G401 (cell line): ENCODE measurements at places on chromosomes 1 and 21.
A peak's percentile ranks its signal among the peaks of the same experiment; 100 is the strongest.

GRCh38 chr1:81802707-81803430 lies 2.1 kb downstream of the ADGRL2 start:
- no peak for DNase-seq

DNA sequence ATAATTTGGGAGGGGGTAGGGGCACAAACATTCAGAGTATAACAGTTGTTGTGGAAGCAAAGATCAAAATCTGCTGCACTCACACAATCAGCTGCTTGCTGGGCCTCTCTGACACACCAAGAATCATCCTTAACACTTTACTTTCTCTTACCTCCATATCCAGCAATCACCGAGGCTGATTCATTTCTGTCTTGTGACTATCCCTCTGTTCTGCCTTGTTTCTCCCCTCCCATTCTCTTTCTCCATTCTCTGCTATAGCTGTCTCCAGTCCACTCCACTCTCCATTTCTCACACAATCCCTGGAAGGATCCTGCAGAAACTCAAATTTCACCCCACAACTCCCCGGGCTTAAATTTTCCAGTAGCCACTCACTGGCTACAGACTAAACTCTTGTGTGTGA lies 91.8 kb upstream of the NGF start:
- DNase-seq, result no peak

DNA sequence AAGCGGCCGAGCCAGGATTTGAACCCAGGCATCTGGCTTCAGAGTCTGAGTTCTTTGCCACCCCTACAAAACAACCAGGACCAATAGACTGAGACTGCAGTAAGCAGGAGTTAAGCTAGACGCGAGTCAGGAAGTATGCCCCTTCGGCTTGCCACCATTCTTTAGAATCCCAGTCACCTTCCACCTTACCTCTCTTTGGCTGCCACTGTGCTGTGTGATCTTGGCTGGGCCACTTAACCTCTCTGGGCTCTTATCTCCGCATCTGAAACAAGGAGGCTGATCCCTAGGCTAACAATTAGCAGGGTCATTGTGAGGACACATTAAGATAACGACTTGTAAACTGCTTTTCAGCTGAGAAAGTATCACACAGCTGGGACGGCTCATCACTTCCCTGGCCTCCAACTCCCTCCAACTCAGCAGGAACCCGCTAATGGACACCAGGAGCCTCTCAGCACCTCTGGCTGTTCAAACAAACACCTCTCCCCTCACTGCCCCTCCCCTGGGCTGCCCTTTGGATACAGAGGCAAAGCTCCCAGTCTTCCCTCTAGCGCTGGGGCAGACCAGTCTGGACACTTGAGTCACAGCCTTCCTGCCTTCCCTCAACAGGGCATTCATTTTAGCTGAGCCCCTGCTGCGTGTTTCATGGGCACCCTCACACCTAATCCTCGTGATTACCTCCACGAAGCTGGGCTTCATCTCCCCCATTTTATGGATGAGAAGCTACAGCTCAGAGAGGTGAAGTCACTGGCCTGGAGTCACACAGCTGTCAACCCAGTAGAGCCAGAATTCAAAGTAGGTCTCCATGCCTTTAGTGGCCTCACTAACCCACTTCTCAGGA lies 83.2 kb downstream of the CAMK2N1 start:
- DNase-seq, result no peak

DNA sequence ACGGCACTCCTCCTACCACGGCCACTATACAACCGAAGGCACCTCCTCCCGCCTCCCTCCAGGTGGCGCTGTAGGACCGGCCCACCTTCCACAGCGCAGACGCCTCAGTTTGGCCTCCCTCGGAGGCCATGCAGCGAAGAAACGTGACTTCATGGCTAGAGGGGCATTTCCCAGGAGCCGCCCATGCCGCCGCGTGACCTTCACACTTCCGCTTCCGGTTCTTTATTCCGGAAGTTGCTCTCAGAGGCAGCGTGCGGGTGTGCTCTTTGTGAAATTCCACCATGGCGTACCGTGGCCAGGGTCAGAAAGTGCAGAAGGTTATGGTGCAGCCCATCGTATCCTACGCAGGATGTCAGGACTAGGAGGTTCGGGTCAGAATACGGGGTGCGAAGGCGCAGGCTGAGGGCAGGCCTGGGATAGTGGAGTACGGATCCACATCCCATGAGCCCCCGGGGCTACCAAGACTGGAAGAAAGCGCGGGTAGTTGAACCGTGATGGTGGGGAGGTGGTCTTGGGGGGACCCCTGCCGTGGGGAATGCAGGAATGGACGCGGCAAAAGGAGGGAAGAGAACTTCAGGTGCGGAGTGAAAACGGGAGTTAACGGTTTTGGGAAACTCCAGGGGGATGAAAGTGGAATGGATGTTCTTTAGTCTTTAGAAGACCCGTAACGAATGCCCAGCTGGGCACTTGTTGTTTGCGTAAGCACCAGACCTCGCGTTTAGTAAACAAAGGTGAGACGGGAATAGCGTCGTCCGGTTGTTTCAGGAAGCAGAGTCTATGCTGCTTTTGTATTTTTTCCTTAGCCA lies at the start of gene SNRPE:
Gene SNRPE, plus strand, starts transcription at position 221 of the 806 bp plus-strand sequence. Its CDS starts 61 bp downstream, at position 282.
- DNase-seq, result peak; percentile 98

DNA sequence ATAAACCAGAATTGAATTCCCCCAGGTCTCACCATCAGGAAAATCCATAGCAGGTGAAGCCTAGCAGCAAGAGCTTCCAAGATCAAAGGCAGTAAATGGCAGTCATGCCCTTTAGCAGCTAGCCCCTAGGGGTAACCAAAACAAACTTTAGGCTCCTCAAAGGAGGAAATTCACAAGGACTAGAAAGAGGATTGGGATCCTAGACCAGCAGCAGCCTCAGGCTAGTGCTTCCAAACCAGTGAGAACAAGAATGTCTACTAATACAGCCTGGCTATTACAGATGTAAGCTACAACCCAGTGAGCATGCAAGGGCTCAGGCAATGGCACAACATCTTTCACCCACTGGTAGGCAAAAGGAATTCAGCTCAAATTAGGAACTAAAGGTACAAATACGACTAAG lies 11.1 kb upstream of the RIMKLA start:
- no peak for DNase-seq

GRCh38 chr1:914131-914890 lies 9.4 kb upstream of the SAMD11 start:
- DNase-seq, result no peak

DNA sequence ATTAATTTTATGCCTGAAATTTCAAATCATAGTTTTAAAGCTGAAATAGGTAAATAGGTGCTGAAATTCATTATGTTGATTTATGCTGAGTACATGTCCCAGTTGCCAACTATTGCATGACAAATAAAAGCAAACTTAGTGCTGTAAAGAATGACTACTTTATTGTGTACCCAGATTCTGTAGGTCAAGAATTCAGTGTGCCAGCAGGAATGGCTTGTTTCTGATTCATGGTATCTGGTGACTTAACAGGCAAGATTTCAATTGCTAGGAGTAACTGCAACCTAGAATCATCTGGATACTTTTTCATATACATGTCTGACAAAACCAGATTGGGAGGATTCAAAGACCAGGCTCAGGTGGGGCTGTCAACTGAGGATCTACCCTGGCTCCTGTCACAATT lies 678.4 kb upstream of the ADAMTS5 start:
- DNase-seq, result no peak

- DNase-seq, result no peak
Measured at GRCh38 chr1:209736490-209737117, 19.2 kb upstream of the TRAF3IP3 start.

- DNase-seq, result peak; percentile 62
Measured at GRCh38 chr1:203771901-203772301, 6.9 kb downstream of the LAX1 start.

GRCh38 chr1:115814685-115815398 lies 26.1 kb downstream of the NHLH2 start:
- DNase-seq, result no peak

DNA sequence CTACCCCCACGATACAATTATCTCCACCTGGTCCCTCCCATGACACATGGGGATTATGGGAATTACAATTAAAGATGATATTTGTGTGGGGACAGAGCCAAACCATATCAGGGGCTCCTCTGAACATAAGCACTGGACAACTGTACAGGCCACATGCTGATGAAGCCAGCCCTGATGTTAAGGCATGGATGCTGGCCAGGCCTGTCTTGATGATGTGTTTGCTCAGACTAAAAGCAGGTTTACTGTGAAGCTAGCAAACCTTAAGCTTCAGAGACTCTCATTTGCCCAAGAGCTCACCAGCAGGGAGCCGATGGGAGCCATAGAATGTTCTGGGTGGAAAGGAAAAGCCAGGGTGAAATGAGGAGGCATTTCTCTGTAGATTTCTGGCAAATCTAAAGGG lies 135.3 kb upstream of the KCNK1 start:
- no peak for DNase-seq

GRCh38 chr1:200866521-200866920 lies 6.3 kb upstream of the GPR25 start:
- DNase-seq, result no peak

GRCh38 chr1:31866450-31867032 lies 50.7 kb upstream of the SPOCD1 start:
- no peak for DNase-seq

DNA sequence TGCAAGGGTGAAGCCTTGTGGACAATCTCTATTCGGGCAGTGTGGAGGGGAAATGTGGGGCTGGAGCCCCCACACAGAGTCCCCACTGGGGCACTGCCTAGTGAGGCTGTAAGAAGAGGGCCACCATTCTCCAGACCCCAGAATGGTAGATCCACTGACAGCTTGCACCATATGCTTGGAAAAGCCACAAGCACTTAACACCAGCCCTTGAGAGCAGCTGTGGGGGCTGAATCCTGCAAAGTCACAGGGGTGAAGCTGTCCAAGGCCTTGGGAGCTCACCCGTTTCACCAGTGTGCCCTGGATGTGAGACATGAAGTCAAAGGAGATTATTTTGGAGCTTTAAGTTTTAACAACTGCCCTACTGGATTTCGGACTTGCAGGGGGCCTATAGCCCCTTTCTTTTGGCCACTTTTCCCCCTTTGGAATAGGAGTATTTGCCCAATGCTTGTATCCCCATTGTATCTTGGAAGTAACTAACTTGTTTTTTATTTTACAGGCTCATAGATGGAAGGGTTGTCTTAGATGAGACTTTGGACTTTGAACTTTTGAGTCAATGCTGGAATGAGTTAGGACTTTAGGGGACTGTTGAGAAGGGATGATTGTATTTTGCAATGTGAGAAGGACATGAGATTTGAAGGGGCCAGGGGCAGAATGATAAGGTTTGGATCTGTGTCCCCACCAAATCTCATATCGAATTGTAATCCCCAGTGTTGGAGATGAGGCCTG lies 16.3 kb upstream of the COL6A1 start:
- no peak for DNase-seq

DNA sequence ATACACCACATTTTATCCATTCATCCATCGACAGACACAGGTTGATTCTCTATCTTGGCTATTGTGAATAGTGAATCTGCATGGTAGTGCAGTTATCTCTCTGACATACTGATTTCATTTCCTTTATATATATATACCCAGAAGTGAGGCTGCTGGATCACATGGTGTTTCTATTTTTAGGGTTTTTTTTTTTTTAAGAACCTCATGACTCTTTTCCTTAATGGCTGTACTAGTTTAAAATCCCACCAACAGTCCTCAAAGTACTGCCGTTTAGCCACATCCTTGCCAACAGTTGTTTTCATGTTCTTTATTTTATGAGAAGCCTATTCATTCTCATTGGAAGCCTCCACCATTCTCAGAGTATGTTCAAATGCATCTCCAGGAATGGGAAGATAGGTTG lies 258.7 kb upstream of the SNX7 start:
- no peak for DNase-seq

DNA sequence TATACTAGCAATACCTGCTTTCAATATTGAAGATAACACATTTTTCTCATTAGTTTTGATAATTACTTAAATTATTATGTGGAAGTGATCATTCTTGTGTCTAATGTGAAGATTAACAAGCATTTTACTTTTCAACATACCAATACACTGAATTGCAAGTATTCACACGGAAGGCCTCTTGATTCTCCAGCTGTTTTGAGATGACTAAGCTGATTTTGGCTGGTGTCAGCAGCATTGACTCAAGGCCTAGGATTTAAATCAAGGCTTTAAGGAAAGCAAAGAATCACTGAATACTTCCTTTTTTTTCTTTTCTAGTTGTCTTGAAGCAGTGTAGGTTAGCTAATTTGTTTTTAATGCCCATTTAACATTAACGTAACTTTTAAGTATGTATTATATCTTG lies 373.7 kb downstream of the SRGAP2C start:
- no peak for DNase-seq

- no peak for DNase-seq
Measured at GRCh38 chr1:215681041-215681440, 113.9 kb downstream of the KCTD3 start.

GRCh38 chr1:33378976-33379375 lies 51.9 kb downstream of the PHC2 start:
- peak; percentile 37 for DNase-seq

DNA sequence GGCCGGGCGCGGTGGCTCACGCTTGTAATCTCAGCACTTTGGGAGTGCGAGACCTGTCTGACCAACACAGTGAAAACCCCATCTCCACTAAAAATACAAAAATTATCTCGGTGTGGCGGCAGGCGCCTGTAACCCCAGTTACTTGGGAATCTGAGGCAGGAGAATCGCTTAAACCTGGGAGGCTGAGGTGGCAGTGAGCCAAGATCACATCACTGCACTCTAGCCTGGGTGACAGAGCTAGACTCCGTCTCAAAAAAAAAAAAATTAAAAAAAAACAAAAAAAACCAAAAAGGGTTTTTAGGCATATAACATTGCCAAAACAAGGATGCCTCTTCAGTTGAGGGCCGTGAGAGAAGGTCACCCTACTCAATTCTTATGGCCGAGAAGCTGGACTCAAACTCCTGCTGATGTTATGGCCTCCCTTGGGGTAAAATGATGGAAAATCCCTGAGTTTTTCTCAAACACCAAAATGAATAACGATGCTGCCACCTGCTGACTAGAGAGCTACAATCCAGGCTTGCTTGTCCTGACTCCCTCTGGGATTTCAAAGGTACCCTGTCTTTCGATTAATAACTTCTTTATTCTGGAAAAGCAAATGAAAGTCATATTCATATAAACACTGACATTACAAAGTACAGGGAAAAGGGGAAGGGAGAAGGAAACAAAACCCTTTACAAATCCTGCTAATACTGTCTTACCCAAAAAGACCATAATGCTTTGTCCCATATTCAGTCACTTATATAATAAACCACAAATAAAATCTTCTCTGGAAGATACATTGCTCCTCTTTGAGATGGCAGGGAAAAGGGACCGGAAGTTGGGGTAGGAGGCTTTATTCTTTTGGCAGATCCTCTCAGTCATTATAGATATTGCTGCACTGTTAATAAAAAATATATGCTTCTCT lies 10.7 kb downstream of the RAB42 start:
- peak; percentile 80 for DNase-seq

DNA sequence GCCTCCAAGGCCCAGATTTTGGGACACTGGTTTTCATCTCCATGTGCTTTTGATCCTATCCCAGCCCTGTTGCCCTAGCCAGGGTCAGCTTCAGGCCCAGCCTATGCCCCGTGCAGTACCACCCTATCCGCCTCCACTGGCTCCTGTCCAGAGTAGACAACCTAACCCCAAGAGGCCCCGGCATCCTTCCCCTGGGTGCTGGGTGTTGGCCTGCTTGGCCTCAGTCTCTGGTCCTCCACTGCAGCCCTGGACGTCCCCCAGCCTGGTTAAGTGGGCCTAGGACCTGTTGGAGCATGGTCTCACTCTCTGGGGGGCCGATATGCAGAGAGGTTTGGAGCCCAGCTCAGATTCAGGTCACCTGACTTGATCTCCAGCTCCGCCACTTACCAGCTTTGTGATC lies 1.6 kb downstream of the CSF3R start:
- no peak for DNase-seq
